ENCODE measurements at places on chromosomes 1 and 21. TPM values are rescaled to one million over a fixed set of nuclear protein-coding genes. Genes with fewer than 3 reads are reported as not detected.

Gene SMCP
- total RNA-seq, result not detected

Gene ROR1
- total RNA-seq, result 0.17 TPM

Gene LCA5L
- 0.65 TPM for total RNA-seq

Gene SLC6A17
- total RNA-seq, result 1.0 TPM

Gene AHDC1
- total RNA-seq, result 5.8 TPM

Gene VWA5B1
- total RNA-seq, result not detected
